Hypothalamus (tissue), 51 donors: ENCODE measurements at places on chromosomes 11 and 22.

DNA sequence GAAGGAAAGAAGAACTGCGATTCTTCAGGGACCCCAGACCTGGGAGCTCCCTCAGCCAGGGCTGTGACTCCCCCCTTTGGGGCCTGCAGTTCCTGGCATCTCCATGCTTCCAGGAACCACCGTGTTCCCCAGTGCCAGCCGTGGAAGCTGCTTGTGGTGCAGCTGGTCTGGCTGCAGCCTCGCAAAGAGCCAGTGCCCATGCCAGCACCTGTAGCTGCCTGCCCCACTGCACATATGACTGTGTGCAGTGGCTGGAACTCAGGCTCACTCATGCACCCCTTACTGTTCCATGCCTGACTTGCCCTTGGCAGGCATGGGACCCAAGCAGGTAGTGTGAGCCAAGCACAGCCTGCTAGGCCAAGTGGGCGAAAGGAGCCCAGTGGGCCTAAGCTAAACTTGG lies 401.3 kb downstream of the LRRC4C start:
- DNase-seq: no peak

DNA sequence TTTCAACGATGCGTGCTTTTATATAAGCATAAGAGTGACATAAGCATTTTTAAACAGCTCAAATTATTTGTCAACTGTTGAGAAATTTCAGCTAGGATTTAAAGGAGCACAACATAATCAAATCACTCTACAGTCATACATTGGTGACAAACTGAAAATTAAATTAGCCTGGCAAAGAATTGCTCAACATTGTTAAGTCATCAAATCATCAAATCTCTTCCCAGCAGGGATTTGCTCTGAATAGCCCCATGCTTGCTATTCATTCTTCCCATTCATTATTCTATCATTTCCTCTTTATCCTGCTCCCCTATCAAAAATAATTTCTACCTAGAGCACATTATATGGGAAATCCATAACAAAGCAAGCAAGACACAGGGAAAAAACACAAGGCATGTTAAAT lies 198.7 kb upstream of the LUZP2 start:
- no peak for DNase-seq

GRCh38 chr11:29208117-29208516 lies 808.7 kb downstream of the KCNA4 start:
- no peak for DNase-seq

DNA sequence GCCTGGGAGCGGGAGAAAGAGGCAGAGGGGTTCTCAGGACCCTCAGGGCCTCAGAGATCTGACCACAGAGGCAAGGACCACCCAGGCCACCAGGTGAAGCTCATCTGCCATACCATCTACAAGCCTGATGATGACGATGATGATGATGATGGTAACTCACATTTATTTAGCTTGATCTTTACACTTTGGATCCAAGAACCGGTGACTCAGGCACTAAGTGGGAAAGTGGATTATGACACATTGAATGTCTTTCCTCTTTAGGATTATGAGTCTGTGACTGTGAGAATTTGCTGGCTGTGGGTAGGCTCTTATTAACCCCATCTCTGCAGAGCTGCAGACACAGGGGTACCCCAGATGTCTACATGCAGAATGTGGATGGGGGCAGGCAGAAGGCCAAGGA lies 110.3 kb downstream of the DSCAML1 start:
- no peak for DNase-seq

DNA sequence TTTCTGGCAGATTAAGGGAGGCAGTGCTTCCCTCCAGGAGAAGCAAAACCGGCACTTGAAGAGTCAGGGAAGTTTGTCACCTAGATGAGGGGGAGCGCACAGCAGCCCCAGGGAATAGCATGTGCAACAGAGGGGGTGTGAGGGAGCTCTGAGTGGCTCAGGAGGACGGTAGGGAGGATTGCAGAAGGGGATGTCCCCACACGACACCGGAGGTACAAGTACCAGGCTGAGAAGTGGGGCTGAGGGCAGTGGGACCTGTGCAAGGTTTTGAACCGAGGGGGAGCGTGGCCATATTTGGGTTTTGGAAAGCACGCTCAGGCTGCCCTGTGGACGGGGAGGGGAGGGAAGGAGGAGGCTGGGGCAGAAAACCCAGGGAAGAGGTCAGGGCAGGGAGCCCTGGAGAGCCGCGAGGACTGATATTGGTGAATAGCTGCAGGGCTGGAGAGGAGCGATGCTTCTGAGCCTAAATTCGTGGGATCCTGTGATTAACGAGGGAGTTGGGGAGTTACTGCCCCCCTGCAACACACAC lies 17.9 kb upstream of the TMPRSS6 start:
- DNase-seq: no peak

GRCh38 chr11:76392870-76393269 lies 11.7 kb downstream of the GVQW3 start:
- DNase-seq: no peak

- no peak for DNase-seq
Observed at GRCh38 chr22:43446037-43446803, 34.4 kb downstream of the MPPED1 start.

DNA sequence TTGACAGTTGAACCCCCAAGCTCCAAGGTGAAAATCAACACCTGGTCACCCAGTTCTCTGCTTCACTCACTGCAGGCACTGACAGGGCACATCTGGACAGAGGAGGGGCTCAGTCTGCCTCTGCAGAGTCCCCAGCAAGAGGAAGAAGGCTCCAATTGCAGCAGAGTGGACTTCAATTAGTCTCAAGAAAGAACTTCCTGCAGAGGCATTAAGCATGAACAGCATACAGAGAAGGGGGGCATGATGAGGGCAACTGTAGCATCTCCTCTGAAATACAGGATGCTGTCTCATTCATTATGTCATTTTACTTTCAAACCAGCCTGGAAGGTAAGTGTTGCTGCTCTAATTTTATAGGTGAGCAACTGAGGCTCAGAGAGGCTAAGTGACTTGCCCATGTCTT lies 11.1 kb downstream of the GDPD5 start:
- no peak for DNase-seq

DNA sequence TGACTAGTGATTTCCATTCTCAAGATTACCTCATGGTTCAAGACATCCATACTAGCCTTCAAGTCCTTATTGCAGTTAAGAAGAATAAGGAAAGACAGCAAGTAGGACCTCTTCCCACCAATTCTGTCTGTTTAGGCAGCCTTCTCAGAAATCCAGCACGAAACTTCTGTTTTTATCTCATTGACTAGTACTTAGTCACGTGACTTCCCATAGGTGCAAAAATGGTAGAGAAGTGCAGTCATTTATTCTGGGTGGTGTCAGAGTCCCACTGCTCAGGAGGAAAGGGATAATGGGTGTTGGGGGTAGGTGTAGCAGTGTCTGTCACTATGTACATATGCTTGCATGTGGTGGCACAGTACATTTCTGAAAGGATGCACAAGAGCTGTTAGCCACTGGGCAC lies 57.7 kb upstream of the SORL1-AS1 start:
- DNase-seq: no peak

DNA sequence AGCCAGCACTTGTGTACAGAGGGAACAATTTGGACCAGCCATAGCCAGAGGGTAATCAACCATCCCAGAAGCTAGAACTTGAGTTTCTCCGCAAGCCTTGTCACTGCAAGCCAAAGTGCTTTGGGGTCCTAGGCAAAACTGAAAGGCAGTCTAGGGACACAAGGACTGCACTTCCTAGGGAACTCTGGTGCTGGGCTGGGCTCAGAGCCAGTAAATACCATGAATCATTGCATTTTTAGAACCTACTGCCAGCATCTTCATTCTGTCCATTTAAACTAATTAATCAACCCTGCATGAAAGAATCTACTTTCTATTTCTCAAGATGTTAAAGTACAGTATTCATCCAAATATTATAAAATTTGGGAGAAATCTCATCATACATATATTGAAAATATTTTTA lies 20.0 kb downstream of the PATE3 start:
- DNase-seq: no peak

- no peak for DNase-seq
Observed at GRCh38 chr11:69297787-69298266, 3.9 kb downstream of the MYEOV start.

- no peak for DNase-seq
Observed at GRCh38 chr22:39980596-39980995, 14.2 kb upstream of the FAM83F start.

- peak; percentile 72 for DNase-seq
Observed at GRCh38 chr22:29369460-29369859, 18.9 kb downstream of the AP1B1 start.

DNA sequence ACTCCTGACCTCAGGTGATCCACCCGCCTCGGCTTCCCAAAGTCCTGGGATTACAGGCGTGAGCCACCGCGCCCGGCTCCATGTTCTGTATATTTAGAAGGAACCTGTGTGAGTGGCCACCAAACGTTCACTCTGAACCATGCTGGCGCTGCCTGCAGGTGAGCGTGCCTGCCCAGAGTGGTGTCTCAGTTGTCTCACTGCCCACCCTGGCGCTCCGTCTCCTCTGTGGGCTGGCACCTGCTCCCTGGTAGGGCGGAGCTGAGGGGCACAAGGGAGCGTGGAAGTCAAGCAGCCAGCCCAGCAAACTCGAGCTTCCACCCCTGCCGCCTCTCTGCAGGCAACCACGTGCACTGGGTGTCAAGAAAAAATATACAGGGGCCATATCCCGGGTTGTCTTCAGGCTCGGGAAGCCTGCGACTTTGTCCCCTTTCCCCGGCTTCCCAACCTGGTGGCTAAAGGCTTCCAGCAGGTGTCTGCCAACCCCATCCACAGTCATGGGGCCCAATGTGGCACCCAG lies 16.7 kb downstream of the TXN2 start:
- no peak for DNase-seq

GRCh38 chr11:2898366-2899079 lies 12.9 kb upstream of the CDKN1C start:
- no peak for DNase-seq

DNA sequence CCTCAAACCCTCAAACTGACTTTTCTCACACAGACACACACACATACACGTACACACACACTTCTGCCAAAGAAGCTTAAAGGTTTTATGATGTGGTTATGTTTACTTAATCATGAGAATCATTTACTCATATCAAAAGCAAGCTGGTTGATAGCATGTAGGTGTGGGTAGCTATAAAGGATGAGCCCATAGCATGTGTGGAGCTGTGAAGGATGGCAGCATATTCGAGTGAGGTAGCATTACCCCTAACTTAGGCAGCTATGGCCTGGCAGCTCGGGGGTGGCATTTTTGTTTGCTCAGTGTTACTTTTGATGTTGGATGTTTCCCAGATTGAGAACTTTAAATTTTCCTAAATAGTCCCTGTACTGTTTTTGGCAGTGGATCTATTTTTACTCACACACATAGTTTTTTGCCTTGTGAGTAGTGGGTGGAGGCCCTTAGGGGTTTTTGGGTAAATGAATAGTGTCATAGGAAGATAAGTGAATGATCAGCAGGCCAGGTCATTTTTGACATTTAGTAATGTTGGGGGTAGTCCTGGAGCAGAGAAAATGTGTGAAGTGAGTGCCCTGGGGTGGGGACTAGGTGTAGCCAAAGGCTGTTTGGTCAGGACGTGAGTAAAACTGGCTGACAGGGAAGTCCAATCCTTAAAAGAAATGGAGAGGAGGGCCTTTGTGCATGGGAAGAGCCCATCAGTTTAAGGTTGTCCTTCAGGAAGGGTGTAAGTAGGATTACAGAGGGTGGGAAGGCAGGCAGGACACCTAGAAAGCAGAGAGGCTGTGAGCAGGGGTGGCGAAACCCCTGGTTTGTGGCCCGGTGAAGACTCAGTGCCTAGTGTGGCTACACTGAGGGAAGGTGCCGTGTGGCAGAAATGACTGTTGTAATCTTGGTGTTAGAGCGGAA lies 7.1 kb downstream of the YWHAH start:
- no peak for DNase-seq

DNA sequence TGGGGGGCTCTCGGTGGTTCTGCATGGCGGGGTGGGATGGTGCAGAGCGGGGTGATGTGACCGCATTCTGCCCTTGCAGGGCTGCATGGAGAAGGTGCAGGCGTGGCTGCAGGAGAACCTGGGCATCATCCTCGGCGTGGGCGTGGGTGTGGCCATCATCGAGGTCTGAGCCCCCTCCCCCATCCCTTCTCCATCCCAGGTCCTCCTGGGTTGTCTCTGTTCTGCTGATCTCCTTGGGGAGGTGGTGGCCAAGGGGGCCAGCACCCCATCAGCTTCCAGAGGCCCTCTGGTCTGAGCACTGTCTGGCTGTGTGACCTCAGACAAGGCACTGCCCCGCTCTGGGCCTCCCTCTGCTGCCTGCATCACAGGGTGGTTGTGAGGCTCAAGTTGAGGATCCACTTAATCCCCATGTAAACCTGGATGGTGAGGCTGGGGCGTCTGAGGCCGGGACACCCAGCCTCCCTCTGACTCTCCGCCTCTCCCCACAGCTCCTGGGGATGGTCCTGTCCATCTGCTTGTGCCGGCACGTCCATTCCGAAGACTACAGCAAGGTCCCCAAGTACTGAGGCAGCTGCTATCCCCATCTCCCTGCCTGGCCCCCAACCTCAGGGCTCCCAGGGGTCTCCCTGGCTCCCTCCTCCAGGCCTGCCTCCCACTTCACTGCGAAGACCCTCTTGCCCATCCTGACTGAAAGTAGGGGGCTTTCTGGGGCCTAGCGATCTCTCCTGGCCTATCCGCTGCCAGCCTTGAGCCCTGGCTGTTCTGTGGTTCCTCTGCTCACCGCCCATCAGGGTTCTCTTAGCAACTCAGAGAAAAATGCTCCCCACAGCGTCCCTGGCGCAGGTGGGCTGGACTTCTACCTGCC lies 53.3 kb downstream of the CD82 start:
- DNase-seq: no peak

- no peak for DNase-seq
Observed at GRCh38 chr22:46799626-46800025, 37.2 kb downstream of the TBC1D22A start.

DNA sequence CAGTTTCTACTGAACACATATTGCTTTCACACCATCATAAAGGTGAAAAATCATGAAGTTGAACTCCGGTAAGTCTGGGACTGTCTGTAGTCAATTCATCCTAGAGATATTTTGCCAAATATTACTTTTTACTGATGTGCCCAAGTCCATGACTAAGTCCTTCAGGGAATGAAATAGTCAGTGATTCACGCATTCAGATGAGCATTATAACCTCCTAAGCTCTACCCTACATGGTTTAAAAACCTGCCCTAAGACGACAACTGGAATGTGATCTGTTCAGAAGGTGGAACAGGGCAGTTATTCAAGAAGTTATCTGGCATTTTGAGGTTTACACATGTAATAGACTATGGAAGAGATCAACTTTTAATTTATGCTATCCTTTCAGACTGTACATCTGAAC lies 125.6 kb downstream of the TRPC6 start:
- DNase-seq: no peak
